ENCODE measurements at places on chromosomes 13 and 19. TPM values are rescaled to one million over a fixed set of nuclear protein-coding genes. Genes with fewer than 3 reads are reported as not detected.

DNA sequence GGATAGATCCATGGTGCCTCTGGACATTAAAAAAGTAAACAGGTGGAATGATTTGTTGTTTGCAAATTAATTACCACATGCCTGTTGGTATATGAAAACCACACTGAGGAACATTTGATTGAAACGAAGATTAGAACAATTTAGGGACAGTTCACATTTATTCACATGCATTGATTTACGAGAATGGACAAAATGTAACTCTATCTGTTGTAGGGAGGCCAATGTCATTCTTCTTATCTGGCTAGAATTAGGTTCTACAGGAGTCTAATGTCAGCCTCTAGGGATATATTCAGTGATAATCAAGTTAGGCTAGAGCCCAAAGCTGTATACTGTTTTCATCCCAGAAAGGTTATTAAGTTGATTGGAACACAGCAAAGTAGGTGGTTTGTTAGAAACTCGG, 125.4 kb downstream of the COL4A2 start:
- no peak for DNase-seq

GRCh38 chr13:61180234-61180633, 235.4 kb downstream of the PCDH20 start:
- DNase-seq = no peak

DNA sequence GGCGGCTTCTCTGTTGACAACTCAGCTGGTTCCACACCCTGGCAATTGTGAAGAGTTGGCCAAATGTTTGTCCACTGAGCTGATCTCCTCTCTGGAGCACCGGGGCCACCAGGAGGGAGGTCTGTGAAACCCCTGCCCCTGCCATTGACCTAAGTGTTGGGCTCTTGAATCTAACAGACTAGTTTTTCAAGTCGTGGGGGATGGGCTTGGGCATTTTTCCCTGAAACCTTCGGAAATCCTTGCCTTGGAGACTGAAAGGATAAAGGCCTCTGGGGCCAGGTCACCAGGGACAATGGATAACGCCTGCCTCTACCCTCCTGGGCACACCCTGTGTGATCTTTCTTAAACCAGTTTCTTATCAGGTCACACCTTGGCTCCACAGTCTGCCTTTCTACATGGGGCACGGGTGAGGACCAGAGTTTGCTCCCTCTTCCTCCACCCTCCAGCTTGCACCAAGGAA, 881 bp downstream of the GEMIN7 start:
- DNase-seq = no peak

GRCh38 chr13:90675129-90675528, 672.4 kb upstream of the MIR17HG start:
- no peak for DNase-seq

GRCh38 chr13:48626726-48627451, 26.8 kb upstream of the CYSLTR2 start:
- DNase-seq = no peak

GRCh38 chr13:32125221-32125689, 93.7 kb downstream of the FRY start:
- no peak for DNase-seq

DNA sequence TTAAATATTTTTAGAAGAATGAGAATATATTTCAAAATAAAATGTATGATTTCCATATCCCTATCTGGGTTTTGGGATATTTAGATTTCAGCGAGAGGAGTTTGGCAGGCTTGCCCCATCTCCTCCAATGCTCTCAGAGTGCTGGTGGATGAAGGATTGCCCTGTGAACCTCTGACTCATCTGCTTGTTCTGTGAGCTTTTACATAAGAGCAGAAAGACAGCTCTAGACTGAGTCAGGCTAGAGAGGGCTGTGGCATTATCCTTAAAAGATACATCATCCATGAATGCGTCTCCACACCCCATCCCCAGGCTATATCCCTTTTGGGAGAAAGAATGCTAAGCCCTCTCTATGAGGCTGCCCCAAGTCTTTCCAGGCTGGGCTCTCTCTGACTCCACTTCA, 190.6 kb downstream of the TUBA3C start:
- DNase-seq = no peak

Gene KCNRG
- 0.67 TPM for total RNA-seq

DNA sequence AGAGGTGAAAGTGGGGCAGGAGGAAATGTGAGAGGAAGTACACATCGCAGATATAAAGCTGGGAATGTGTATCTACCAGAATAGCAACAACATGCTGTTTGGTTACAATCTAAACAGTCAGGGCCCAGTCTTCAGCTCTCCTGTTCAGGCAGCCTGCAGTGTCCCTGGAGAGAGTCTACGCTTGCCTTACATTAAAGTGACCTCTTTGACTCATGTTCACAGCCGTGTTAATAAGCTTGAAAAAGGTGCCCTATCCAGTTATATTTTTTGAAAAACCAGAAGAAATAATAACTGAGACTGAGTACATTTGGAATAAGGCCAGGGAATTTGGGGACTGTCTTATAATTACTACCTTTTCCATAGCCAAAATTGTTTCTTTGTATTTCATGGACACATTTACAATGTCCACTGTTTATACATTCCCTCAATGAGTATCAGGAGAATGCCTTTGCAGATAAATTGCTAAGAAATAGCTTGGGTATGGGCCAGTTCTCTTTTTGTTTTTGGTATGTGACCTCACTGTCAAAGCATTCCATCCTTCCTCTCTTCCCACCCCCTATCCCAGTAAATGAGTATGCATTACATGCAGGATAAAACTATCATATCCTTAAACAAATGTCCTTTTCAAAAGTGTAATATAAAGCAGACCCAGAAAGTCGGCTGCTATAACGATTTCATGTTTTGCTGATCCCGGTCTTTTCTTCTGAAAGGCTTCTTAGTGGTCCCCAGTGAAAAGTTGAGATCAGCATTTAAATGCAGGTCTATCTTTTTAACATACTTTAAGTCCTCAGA, 82.6 kb downstream of the PCDH9 start:
- DNase-seq = no peak

Measured in natural killer cell treated with Interleukin-12 subunit alpha and Interleukin-12 subunit beta and Interleukin-15 and Interleukin-18, amount 100 ng/mL, for 72 hours (primary cell).